ENCODE measurements at places on chromosomes 5 and 9.

DNA sequence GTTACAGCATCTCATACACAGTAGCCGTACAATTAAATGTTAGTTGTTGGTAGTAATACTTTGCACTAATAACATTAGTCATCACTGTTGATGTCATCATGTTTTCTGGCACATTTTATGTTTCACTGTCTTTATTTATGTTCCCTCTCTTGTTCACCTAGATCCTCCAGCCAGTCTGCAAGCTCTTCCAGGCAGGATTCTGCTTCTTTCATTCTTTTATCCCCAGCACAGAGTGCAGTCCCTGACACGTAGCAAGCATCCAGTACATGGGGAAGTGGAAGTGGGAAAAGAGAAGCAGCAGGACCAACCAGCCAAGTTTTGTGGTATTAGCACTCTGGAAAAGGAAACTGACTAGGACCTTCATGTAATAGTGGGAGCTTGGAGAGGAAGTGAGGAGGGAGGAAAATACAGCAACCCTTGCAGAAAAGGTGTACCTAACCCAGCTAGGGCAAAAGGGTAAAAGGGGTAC, 89.7 kb upstream of the SLC44A1 start:
- no peak for DNase-seq

GRCh38 chr5:115947260-115947659, 15.0 kb upstream of the LVRN start:
- no peak for DNase-seq

DNA sequence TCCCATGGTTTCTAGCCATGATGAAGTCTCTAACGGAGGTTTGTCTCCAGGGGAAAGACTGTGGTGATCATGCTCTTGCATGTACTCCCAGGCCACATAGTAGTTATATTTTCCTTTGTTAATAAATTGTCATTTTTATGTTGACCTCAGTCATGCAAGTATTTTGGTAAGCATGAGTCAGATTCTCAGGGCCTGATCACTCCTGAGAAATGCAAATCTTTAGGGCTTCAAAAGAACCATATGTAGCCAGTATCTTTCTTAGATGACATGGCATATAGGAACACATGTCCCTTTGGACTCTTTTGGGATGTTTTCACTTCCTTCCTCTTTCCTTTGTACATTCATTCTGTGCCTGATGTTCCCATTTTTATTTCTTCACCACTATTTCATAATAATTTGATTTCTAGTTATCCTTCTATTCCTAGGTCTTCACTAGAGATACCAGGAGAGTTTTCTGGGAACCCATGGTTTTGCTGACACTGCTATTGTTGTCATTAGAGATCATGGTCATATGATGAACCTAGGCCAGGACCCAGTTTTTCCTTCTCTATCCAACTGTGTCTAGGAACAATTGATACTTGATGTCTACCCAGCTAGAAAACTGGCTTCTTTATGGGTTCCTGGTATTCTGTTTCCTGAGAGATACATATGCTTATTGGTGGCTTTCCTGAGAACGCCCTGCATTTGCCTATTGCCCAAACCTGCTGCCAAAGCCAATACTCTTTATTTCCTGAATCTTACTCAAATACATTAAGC, 248.1 kb upstream of the NREP start:
- DNase-seq, result no peak

DNA sequence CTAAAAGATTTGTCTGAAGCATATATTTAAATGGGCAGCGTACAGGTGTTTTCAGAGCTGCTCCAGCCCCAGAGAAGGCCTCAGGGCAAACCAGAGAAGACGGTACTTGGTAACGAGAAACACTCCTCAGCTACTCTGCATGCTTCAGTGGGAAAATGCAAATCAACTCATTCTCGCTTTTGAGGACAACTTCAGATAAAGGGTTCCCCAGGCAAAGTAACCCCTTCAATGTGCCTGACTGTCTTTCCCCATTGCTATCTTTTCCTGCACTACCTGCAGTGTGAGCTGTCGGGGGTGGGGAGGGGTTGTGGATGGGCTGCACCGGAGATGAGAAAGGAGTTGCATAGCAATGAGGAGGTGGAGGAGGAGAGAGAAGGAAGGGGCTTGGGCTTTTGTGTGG, 339.7 kb upstream of the CLINT1 start:
- no peak for DNase-seq

GRCh38 chr9:121783521-121784507, 132.4 kb downstream of the DAB2IP start:
- DNase-seq, result no peak

- no peak for DNase-seq
Observed at GRCh38 chr5:110105692-110106091, 416.0 kb downstream of the MAN2A1 start.
